ENCODE measurements at places on chromosomes 1 and 21. TPM values are rescaled to one million over a fixed set of nuclear protein-coding genes. Genes with fewer than 3 reads are reported as not detected.

The SLC6A9 gene
- polyA plus RNA-seq: 34.5 TPM

The RHBDL2 gene
- polyA plus RNA-seq: 0.31 TPM

GRCh38 chr1:20325407-20325843 is 34.8 kb downstream of the VWA5B1 start:
- DNase-seq: no peak

DNA sequence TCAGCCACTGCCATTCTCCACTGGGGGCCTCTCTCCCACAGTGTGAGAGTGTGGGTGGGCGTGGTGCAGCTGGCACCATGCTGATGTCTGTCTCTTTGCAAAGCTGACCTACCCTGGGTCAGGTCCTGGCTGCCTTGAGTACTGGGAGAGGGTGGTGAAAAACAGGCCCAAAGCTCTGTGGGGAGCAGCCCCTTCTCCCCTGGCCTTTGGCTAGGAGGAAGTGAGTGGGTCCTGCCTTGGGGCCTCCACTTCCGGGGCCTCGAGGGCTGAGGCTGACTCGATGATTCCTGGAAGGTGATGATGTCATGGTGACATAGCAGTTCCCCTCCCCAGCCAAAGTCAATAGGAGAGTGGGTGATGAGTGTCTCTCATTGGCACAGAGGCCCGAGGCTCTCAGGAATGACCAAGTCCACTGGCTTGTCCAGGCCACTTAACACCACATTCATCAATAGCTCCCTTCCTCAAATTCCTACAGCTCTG is 53.0 kb downstream of the IER5 start:
- no peak for DNase-seq

DNA sequence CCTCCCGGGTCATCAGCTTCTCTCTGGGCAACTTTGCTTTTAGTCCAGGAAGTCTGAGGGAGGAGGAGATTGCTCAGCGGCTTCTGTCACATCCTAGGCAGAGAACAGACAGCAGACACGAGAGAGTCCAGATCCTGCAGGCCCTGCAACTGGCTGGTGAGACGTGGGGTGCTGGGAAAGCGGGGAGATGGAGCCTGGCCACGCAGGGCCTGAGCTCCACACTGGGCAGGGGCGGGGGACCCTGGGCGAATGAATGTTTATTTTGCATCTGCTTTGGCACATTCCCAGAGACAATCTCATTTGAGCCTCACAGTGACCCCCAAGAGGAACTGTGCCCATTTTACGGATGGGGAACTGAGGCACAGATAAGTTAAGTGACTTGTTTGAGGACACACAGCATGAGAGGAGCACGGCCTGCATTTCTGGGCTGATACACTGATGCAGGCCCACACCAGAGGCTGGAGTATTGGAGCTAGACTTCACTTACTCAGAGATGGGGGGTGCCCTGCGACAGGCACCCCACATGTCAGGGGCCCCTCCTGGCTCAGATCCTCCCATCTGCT is 9.6 kb downstream of the C1orf167 start:
- DNase-seq: no peak

DNA sequence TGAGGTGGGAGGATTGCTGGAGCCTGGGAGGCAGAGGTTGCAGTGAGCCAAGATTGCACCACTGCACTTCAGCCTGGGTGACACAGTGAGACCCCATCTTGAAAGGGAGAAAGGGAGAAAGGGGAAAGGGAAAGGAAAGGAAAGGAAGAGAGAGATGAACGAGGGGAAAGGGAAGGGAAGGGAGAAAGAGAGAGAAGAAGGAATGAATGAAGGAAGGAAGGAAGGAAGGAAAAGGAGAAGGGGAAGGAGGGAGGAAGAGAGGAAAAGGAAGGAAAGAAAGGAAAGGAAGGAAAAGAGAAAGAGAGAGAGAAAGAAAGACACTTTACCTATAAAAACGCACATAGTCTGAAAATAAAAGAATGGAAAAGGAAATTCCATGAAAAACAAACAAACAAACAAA is 18.0 kb downstream of the ZNF695 start:
- no peak for DNase-seq

DNA sequence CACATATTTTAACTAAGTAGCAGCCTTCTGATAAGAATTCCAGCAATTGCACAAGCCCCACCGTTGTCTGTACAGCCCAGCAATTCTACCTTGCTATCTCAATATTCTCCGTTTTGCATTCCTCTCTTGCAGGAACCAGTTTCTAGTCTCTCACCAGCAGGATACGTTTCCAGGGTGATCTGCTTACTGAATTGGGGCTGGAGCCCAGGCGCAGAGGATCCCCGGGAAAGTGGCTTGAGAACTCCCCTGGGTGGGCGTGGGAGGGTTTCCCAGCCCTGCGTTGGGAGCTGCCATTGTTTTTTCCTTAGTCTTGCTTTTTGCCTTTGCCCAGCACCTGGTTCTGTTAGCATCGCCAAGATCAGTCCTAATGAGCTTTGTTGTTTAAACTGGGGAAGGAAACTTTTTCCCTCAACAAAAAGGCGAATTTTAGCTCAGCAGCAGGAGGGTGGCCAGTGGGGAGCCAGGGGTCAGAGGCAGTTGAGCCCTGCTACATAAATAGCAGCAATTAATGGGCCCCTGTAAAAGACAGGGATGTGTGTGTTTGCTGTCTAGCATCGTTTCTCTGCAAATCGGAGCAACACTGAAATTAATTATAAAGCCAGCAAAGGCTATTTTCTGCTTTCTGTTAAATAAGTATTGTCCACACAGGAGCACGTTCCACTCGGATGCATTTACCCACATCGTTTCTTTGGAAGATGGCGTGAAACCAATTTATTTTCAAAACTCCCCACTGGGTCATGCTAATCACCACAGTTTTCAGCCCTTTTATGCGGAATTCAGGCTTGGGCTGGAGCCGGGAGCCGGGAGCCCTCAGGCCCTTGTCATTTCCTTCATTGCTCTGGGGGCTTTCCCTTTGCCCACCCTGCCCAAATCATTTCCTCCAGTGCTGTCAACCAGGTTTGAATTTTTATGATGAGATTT is 36.6 kb downstream of the HUNK start:
- DNase-seq: no peak

DNA sequence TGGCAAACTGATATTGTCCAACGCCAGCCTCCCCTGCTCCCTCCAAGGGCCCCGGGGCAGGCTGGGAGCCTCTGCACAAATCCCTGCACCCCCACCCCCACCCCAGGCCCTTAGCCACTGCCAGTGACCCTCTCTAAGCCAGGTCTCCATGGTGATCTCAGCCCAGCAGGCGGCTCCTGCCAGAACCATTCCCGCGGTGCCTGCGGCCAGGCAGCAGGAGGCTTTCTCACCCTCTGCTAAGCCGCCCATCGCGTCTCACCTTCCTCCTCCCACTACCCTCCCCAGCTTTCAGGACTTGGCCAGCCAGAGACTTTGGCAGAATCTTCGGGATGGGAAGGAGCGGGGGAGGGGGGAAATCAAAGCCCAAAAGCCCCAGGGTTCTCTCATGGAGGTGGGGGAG is 46.8 kb upstream of the WASF2 start:
- DNase-seq: peak; percentile 66

GRCh38 chr1:237316352-237316751 is 274.4 kb downstream of the RYR2 start:
- DNase-seq: no peak
